ENCODE measurements at places on chromosomes 5 and 9.

DNA sequence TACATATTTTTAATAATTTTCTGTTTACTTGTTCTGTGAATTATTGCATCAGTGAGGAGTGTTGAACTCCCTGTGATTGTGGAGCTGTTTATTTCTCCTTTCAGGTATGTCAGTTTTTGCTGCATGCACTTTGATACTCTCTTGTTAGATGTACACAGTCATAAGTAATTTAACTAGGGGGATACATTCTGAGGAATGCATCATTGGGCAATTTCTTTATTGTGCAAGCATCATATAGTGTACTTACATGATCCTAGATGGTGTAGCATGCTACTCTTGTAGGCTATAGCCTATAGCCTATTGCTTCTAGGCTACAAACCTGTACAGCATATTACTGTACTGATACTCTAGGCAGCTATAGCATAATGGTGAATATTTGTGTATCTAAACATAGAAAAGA, 9.5 kb downstream of the DENND4C start:
- DNase-seq: no peak

DNA sequence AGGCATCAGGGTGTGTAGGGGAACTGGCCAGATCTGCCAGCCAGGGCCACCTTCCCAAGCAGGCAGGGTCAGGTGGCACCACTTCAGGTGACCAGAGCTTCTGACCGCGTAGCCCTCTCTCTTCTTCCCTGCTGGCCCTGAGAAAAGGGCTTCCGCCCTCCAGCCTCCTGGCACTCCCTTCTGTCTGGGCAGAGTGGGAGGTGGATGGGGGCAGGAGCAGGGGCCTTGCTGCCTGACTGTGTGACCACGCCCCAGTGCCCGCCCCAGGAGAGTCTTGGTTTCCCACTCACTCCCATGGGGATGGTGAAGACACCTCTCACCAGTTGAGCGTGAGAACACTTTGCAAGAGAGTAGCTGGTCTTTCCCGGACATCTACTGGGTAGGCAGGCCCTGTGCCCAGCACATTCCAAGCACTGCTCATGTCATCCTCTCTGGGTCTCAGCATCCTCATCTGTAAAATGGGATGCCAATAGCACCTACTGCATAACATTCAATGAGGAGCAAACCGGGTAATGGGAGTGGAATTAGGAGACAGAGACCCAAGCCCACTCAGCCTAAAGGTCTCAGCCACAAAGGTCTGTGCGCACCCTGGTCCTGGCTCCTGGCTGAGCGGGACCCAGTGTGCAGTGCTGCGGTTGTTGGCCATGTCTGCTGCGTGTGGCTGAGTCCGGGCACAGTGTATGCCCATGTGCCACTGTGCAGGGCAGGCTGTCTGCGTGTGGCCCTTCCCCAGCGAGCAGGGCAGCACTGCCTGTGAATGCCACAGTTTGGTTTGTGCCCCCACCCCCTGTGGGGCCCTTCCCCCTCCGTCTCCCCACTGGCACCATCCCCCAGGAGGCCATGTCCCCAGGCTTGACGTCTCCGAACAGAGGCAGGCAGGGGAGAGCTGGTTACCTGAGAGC, 179.1 kb upstream of the IER5L start:
- no peak for DNase-seq

GRCh38 chr9:7104625-7105024, 346.9 kb downstream of the KDM4C start:
- no peak for DNase-seq

- DNase-seq: peak; percentile 36
These were observed 11.9 kb downstream of the GNPDA1 start for GRCh38 chr5:142000704-142001484.

GRCh38 chr9:116604251-116604650, 82.9 kb upstream of the TRIM32 start:
- no peak for DNase-seq

DNA sequence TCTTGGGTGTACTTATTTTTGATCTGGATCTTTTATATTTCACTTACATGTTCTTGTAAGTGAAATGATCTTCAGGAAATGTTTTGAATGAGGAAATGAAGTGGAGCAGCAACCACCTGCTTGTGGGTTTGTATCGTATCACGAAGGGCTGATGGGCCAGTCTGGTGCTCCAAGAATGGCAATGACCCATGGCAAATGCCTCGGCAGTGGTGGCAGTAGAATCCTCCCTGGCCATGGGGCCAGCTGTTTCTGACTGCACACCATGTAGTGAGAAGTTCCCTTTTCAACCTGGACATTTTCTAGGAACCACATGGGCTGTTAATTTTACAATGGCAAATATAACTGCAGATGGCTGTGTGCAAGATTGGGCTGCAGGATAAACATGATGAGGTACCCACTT, 29.9 kb downstream of the MAT2B start:
- DNase-seq: no peak

- no peak for DNase-seq
These were observed 312.2 kb downstream of the HCN1 start for GRCh38 chr5:45383985-45384384.

GRCh38 chr9:87783180-87783579, 57.3 kb downstream of the CTSL start:
- DNase-seq: no peak

DNA sequence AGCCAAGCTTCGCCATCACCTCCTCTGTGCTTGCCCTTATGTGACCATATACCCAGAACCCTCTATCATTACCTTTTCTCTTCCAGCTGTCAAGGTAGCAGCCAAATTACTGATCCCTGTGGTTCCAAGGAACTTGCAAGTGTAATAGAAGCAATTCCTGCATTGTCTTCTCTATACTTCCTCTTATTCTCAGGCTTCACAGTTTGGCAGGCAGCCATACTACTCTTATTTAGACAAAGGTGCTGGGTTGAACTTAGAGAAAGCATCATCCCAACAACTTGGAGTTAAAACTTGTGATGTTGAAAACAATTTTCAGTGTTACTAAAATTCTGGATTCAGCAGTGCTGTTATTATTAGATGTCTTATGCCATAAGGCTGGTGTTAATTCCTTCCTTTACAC, 93.2 kb downstream of the NLN start:
- no peak for DNase-seq

DNA sequence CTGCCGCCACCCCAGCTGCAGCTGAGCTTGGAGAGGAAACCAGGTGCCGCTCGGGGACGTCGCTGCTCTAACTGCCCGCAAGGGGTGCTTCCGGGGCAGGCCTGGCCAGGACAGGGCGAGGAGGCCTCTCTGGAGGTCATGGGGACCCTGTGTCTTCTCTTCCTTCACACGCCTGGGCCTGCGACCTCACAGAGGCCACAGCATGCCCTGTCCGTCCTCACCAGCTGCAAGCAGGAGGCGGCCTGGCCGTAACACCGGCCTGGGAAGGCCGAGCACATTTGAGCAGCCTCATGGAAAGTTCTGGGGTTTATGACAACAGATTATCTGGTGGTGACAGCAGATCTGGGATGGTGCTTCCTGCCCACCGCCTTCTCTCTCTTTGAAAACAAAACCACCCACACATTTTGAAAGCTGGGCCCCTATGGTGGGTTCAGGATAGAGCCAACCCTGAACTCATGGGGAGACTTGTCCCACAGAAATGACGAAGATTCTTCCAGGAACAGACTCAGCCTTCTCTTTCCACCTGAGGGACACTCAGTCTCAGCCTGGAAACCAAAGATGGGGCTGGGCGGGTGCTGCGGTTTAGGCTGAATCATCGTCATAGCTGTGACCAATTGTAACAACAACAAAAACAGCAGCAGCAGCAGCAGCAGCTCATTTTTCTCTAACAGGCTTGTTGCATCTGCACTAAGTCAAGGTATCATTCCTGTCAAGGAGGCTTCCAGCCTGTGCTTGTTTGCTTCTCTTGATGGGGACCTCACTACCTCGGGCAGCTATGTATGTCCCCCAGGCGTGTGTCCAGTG, 99.6 kb upstream of the RAPGEF1 start:
- DNase-seq: no peak

GRCh38 chr9:131146186-131146585, 20.8 kb downstream of the NUP214 start:
- no peak for DNase-seq

- peak; percentile 56 for DNase-seq
These were observed 12.1 kb downstream of the PTGES2 start for GRCh38 chr9:128115187-128116103.

- no peak for DNase-seq
These were observed 271.9 kb downstream of the NSG2 start for GRCh38 chr5:174317256-174317894.

GRCh38 chr5:74421377-74421776, 219.2 kb downstream of the ENC1 start:
- DNase-seq: no peak

GRCh38 chr9:86064220-86064619, 35.1 kb downstream of the GOLM1 start:
- DNase-seq: no peak

GRCh38 chr5:96285823-96286222, 147.2 kb downstream of the PCSK1 start:
- no peak for DNase-seq

GRCh38 chr9:114178076-114178475, 22.7 kb downstream of the COL27A1 start:
- no peak for DNase-seq

GRCh38 chr5:68336200-68336599, 120.6 kb downstream of the PIK3R1 start:
- no peak for DNase-seq

- DNase-seq: no peak
These were observed 667.2 kb upstream of the ZNF608 start for GRCh38 chr5:125413496-125414274.
